Omental fat pad (tissue), 4 donors: ENCODE measurements at places on chromosomes 13 and 19.

GRCh38 chr13:89082623-89083022 lies 1411.5 kb downstream of the SLITRK5 start:
- DNase-seq, result no peak

GRCh38 chr19:7427944-7428343 lies 60.9 kb downstream of the PEX11G start:
- DNase-seq, result no peak

DNA sequence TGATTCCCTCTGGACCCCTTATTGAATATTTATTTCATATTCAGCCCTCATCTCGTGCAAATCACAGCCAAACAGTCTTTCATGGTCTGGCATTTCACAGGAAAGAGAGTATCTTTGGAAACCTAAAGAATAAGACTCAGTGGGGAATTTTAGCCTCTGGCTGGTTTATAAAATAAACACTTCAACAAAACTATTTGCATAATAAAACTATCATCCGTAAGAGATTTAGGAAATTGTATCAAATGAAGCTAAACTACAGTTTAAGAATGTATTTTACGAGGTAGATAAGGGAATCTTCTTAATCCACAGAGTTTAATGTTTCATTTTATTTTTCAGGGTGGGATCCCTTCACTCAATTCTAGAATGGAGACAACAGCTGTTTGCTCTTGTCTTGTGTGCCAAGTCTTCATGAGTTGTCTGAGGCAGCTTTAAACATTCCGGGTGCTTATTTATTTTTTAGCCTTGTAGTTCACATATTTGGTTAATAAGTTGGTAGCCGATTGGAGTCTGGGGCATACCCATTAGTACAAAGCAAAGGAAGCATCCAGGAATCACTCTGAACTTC lies 634.4 kb upstream of the KLF12 start:
- DNase-seq, result no peak

DNA sequence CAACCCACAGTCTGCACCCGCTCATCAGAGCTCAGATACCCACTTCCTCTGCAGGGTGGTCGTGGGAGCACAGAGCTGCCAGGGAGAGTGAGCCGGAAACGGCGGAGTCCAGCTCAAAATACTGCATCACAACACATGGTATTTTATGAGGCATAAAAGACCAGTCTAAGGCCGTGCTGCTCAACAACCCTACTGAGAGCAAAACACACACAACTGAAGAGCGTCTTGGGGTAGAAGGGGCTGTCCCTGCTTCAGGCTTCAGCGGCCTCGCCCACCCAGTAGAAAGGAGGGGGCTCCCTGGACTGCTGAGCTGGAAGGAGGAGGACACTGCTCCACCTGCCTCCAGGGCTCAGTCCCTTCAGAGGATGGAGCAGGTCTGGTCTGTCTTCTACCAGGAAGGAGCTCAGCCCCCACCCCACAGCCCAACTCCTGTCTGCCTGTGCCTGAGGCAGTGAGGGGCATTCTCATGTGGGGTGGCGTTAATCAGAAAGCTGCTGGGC lies 36.9 kb downstream of the NAXD start:
- no peak for DNase-seq

DNA sequence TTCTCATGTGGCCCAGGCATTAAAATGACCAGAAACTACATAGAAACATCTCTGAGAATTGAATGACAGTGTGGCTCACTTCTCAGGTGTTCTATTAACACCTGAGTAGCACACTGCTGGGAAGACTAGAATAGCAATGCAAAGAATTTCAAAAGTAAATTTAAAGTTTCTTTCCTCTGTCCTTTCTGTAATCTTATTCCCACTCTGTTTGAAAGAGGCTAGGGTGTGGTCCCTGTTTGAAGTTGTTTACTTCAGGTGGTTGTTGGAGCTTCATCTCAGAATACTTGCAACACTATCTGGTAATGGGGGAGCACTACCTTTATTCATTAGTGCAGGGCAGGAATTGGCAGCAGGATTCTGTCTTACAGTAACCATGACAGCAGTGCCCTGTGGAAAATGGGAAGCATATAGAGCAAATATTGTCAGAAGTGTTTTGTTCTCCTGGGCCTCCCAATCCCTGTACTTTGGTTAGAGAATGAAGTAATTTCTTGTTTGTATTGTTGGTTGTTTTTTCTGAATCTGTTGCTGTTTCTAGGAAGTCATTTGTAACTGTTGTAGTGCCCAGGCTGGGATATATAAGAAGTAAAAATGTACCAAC lies 1210.2 kb upstream of the ATXN8OS start:
- no peak for DNase-seq

DNA sequence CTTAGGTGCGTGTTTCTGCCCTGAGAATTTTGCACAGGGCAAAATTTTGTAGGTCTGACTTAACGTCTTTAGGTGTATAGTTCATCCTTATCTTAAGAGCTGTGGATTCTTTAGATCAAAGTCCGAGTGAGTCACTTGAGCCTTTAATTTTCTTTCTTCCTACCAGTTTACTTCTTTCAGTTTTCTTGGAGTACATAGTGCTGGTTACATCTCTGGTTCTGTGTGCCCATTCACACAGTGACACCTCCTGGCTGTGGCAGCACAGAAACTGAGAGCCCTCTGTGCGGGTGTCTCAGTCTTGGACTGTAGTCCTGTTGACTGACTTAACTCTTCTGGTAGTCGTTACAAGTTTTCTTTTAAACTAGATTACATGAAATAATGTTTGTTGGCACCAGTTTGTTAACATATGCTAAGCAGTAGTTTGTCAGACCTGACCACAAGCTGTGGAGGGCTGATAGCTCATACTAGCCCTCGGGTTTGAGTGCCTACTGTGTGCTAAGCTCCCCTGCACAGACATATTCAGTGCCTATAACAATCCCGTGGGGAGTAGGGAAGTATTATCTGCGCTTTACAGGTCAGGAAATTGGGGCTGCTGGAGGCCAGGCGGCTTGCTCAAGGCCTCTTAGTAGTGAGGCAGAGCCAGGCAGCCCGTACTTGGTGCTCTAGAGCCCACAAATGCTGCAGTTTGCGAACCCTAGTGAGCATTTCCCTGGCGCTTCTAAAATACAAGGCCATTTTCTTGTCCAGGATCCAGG lies 1.6 kb downstream of the GATAD2A start:
- DNase-seq, result no peak

DNA sequence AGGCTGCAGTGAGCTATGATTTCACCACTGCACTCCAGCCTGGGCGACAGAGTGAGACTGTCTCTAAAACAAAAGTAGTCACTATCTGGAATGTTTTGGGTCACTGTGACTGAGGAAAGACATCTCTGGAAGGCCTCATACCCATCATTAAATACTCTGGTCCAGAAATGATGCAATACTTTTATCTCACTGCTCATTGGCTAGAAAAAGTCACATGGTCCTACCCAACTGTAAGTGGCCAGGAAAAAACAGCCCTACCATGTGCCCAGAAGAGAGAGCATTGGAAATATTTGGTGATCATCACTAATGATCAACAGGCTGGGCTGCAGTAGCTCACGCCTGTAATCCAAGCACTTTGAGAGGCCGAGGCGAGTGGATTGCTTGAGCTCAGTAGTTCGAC lies 29.8 kb downstream of the PNPLA6 start:
- no peak for DNase-seq

GRCh38 chr19:5145521-5146511 lies 176.9 kb downstream of the KDM4B start:
- no peak for DNase-seq

- DNase-seq, result no peak
These were observed 55.4 kb upstream of the ADGRE5 start for GRCh38 chr19:14325863-14326262.

DNA sequence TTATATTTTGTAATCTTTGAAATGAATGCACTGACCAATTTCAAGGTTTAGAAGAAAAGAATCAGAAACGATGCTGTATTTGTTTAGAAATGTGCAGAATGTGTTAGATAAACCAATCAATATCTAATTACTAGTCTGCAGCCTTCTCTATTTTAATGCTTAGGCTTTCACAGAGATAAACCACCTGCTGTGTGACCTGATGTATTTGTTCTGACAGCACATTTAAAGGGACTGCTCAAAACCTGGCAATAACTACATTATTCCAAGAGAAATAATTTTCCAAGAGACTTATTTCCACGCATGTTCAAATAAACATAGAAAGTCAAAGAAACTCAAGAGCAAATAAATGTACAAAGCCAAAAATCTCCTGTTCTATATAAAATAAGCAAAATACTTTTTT lies 641.6 kb upstream of the PCDH20 start:
- no peak for DNase-seq

DNA sequence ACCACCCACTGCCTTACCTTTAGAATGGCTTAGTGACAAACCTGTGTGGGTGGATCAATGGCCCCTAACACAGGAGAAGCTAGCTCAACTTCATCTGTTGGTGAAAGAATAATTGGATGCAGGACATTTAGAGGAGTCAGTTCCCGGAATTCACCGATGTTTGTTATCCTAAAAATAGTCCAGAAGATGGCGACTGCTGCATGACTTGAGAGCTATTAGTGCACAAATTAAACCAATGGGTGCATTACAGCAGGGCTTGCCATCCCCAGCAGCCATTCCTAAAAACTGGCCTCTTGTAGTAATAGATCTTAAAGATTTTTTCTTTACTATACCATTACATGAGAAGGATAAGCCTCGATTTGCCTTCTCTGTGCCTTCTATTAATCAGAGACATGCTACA lies 46.8 kb upstream of the ZNF726 start:
- no peak for DNase-seq

GRCh38 chr19:11203194-11204075 lies 6.1 kb upstream of the KANK2 start:
- DNase-seq, result peak; percentile 63

- no peak for DNase-seq
These were observed 2452.1 kb downstream of the PCDH9 start for GRCh38 chr13:64778002-64778401.

GRCh38 chr19:51181913-51182419 lies 39.9 kb downstream of the SIGLEC7 start:
- DNase-seq, result no peak

GRCh38 chr19:52694921-52695320 lies 39.9 kb downstream of the ZNF611 start:
- no peak for DNase-seq

DNA sequence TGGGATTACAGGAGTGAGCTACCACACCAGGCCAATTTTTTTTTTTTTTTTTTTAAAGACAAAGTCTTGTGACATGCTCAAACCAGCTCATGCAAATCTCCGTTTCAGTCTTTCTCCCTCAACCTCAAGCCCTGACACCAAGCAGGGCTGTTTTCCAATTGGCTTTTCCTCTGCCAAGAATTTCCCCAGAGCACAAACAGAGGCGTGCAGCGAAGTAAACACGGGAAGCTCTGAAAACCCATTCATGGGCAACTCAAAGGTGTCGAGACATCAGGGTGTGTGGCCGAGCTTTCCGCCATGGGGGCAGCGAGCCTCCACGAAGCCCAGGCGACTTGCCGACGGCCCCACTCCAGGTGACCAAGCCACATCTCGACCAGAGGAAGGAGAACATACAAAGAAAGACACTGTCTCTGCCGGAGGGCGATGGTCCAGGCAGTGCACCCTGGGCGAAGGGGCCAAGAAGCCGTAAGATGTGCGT lies 70.0 kb downstream of the INSR start:
- DNase-seq, result no peak

- no peak for DNase-seq
These were observed 46.4 kb upstream of the SHKBP1 start for GRCh38 chr19:40530091-40530901.

GRCh38 chr13:74555651-74556420 lies 421.6 kb upstream of the KLF12 start:
- no peak for DNase-seq

- no peak for DNase-seq
These were observed 359.2 kb downstream of the KCTD12 start for GRCh38 chr13:76527041-76527440.

- no peak for DNase-seq
These were observed 48.4 kb downstream of the IER2 start for GRCh38 chr19:13198634-13199033.

DNA sequence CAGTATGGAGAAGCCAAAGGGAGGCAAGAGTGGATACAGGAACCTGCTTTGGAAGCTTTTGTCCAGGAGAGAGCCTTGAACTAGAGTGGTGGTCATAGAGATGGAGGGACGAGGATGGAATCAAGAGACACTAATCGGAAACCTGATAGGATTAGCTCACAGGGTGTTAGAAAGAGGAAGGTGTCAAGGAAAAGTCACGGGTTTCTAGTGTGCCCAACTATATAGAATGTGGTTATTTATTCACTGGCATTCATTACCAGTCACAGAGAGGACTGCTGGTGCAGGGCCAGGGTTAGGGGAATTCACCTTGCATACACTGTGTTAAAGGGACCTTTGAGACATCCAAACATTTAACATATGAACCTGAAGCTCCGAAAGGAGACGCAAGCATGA lies 43.4 kb upstream of the URAD start:
- no peak for DNase-seq

DNA sequence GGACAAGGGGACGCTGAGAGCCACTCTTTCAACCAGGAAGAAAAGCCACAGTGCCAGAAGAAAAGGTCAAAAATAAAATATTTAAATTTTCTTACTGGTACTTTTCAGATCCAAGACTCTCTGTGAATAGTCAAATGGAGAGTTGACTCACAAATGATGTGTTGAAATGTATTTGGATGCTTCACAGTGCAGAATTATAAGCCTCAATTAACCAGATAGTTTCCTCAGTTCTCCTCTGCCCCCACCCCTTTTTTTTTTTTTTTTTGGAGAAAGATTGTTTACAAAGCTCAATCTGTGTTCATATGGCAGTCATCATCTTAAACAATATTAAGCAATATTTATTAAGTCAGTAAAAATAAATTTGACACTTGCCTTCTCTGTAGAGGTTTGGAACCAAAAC lies 470.8 kb downstream of the FGF9 start:
- no peak for DNase-seq

DNA sequence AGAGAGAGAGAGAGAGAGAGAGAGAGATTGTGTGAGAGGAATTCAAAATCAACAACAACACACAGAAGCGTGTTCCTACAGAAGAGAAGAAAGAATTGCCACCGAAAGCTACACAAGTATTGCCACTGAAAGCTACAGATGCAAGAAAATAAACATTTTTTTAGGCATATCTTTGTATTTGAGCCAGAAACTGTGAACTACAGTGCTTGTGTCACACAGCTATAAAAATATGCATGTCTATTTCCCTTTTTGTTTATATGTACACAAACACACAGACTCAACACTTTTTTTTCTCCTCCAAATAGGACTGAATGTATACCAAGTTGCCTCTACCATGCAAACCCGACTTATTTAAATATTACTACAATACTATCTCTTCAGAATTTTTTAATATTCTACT lies 290.4 kb downstream of the SLITRK5 start:
- no peak for DNase-seq

GRCh38 chr13:52158629-52159158 lies 703 bp downstream of the NEK3 start:
- DNase-seq, result no peak

- DNase-seq, result no peak
These were observed 13.1 kb downstream of the TNFSF9 start for GRCh38 chr19:6543866-6544347.
